ENCODE measurements at places on chromosomes 11 and 22.

DNA sequence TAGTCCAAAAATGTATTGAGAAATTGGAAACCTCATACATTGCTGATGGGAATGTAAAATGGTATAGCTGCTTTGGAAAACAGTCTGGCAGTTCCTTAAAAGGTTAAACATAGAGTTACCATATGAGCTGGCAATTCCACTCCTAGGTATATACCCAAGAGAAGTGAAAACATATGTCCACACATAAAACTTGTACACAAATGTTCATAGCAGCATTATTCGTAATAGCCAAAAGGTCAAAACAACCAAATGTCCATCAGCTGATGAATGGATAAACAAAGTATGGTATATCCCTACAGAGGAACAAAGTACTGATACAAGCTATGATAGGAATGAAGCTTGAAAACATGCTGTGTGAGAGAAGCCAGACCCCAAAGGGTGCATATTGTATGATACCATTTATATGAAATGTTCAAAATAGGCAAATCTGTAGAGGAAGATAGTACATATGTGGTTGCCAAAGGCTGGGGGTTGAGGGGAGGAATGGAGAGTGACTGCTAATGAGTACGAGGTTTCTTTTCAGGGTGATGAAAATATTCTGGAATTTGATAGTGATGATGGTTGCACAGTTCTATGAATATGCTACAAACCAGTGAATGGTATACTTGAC, 85.8 kb downstream of the ZBTB16 start:
- DNase-seq: no peak

GRCh38 chr22:42001706-42002105, 3.1 kb downstream of the WBP2NL start:
- no peak for DNase-seq

GRCh38 chr22:24290459-24290858, 19.8 kb downstream of the SPECC1L start:
- no peak for DNase-seq

GRCh38 chr11:69530278-69531070, 49.0 kb downstream of the LINC01488 start:
- no peak for DNase-seq

DNA sequence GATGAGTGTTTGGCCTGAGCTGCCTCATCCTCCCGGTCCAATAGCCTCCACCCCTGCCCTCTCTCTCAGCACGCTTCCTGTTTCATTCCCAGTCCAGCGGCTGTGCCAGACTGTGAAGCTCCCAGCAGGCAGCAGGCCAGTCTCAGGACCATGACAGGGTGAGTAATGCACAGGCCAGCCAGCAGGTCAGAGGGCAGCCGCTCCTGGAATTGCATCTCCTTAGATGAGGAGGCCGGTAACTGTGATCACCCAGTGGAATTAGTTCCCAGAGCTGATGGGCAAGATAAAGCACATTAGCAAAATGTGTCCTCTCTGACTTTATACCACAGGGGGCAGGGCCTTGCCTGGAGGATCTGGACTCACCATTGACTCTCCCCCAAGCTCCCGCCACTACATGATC, 251.2 kb downstream of the ETS1 start:
- DNase-seq: peak; percentile 41

DNA sequence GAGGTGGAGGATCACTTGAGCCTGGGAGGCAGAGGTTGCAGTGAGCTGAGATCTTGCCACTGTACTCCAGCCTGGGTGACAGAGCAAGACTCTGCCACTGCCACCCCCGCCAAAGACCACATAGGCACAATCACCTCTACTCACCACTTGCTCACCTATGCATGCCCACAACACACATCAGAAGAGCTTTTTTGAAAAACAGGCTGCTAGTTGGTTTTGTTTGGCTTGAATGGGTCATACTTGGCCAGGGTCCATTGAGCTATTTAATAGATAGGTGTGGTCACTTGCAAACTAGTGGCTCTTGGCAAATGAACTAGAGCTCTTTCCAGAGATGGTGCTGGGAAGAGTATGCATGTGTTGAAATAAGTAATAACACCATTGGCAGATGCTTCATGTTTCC, 80.1 kb downstream of the EMSY start:
- no peak for DNase-seq

DNA sequence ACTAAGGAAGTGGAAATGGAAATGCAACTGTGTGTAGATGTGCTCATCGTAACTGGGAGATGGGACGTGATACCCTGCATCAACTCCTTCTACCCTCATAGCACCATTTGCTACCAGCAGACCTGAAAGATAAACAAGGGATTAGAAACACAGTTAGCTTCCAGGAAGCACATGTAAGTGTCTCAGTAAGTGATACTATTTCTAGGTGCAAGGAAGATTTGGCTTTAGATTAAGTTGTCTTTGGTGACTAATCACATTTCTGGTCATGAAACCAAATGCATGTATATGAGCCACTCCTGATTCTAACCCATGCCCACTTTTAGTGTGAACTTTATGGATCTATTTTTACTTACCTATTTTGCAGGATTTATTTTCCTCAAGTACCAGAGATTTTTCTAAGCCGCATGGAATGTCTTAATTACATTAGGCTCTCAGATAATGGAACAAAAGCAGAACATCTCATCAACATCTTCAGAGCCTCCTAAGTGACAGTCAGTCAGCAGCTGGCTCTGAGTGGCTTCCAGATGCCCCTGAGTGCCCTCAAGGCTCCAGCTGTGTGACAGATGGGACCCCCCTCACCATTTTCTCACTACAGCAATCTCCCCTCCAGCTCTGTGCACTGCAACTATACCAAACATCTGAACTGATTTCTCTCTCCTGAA, 21.2 kb downstream of the SLC5A12 start:
- no peak for DNase-seq
